ENCODE measurements at places on chromosomes 4 and X.

GRCh38 chrX:107849747-107850421 lies 24.2 kb downstream of the MID2 start:
- no peak overlapping the region for H3K4me3 ChIP-seq
- H3K27ac ChIP-seq, result no peak overlapping the region
- H3K36me3 ChIP-seq, result no peaks in the 10 kb centered on the region
- H3K27me3 ChIP-seq, result no peaks in the 10 kb centered on the region

- H3K36me3 ChIP-seq, result no peaks in the 10 kb centered on the region
- peaks cover 35% of the 10 kb centered on the region for H3K4me1 ChIP-seq
- H3K27ac ChIP-seq, result peak overlapping the region; percentile 58
- no peak overlapping the region for H3K4me3 ChIP-seq
- DNase-seq, result peak; percentile 31
Observed at GRCh38 chr4:113899271-113900070, 80.0 kb downstream of the ARSJ start.

GRCh38 chrX:84165711-84166110 lies 22.3 kb downstream of the RPS6KA6 start:
- DNase-seq, result no peak
- H3K4me1 ChIP-seq, result no peaks in the 10 kb centered on the region
- no peak overlapping the region for H3K27ac ChIP-seq
- H3K36me3 ChIP-seq, result no peaks in the 10 kb centered on the region

DNA sequence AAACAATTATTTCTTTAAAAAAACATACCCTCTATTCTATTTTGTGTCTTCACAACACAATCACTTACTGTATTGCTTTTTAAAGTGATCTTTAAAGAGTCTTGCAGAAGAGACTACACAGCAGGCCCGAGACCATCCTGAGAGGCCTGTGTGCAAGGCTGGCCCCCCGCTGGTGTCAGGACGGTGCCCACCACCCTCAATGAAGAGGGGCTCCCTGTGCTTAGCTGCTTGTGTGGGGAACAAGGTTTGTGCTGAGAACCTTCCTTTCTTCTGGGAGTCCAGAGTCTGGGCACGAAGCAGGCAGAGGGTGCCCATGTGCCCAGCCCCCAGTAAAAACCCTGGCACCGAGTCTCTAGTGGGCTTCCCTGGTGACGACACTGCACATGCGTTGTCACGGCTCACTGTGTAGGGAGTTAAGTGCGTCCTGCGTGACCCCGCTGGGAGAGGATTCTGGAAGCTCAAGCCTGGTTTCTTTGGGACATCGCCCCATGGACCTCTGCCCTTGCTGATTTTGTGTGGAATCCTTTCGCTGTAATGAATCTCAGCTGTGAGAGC lies 22.0 kb downstream of the RGS12 start:
- no peak overlapping the region for H3K4me3 ChIP-seq
- H3K27ac ChIP-seq, result no peak overlapping the region
- no peak for DNase-seq
- H3K36me3 ChIP-seq, result no peaks in the 10 kb centered on the region
- no peaks in the 10 kb centered on the region for H3K27me3 ChIP-seq
- H3K4me1 ChIP-seq, result no peaks in the 10 kb centered on the region

DNA sequence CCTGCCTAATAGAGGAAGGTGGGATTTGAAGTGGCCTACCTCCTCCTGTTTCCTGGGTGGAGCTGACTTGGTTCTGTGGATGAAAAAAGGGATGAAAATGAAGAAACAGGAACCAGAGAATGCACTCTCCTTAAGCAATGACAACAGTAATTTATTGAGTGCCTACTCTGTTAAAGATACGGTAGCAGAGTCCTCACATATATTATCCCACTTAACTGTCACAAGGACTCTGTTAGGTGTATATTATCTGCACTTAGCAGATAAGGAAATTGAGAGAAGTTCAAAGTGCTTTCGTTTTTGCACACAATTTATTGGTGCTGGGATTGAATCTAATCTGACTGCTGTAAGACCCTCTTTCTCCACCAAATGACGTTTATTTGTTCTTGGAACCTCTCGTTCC lies 301.2 kb downstream of the PACRGL start:
- no peaks in the 10 kb centered on the region for H3K36me3 ChIP-seq
- no peak overlapping the region for H3K4me3 ChIP-seq
- H3K27me3 ChIP-seq, result no peaks in the 10 kb centered on the region
- no peak for DNase-seq
- H3K4me1 ChIP-seq, result peaks cover 4% of the 10 kb centered on the region
- no peak overlapping the region for H3K27ac ChIP-seq

DNA sequence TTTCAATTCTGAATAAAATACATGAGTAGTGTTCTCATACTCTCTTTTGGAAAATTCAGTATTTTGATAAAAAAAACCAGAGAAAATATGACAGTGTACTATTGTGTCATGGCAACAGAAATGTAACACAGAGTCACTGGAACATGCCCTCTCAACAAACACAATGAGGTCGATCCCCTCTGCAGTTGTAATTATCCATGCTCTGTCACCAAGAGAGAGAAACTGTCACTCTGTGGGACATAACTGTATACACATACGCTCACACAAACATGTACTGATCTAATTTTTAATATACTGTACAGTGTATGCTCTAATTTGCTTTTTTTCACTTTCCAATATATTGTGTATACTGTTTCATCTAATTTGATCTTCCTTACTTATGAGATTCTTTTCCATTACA lies 1136.8 kb upstream of the TENM3 start:
- no peak overlapping the region for H3K27ac ChIP-seq
- H3K36me3 ChIP-seq, result no peaks in the 10 kb centered on the region
- H3K4me3 ChIP-seq, result no peak overlapping the region
- no peaks in the 10 kb centered on the region for H3K27me3 ChIP-seq

- H3K27ac ChIP-seq, result no peak overlapping the region
- no peak overlapping the region for H3K4me3 ChIP-seq
- no peaks in the 10 kb centered on the region for H3K4me1 ChIP-seq
- H3K36me3 ChIP-seq, result peaks cover 26% of the 10 kb centered on the region
Observed at GRCh38 chrX:16739574-16739973, 20.2 kb downstream of the SYAP1 start.

GRCh38 chr4:153916273-153916755 lies 127.4 kb upstream of the SFRP2 start:
- H3K36me3 ChIP-seq, result no peaks in the 10 kb centered on the region
- peaks cover 6% of the 10 kb centered on the region for H3K4me1 ChIP-seq
- DNase-seq, result no peak
- H3K27me3 ChIP-seq, result peaks cover 12% of the 10 kb centered on the region

- no peaks in the 10 kb centered on the region for H3K27me3 ChIP-seq
- peaks cover 10% of the 10 kb centered on the region for H3K36me3 ChIP-seq
- peaks cover 53% of the 10 kb centered on the region for H3K4me1 ChIP-seq
- no peak for DNase-seq
- H3K27ac ChIP-seq, result no peak overlapping the region
- H3K4me3 ChIP-seq, result peak overlapping the region; percentile 60
Observed at GRCh38 chrX:40090961-40091360, 6.8 kb downstream of the BCOR start.

GRCh38 chr4:101956068-101956825 lies 165.7 kb downstream of the BANK1 start:
- no peaks in the 10 kb centered on the region for H3K36me3 ChIP-seq
- H3K27me3 ChIP-seq, result no peaks in the 10 kb centered on the region
- no peak overlapping the region for H3K4me3 ChIP-seq
- H3K27ac ChIP-seq, result no peak overlapping the region

DNA sequence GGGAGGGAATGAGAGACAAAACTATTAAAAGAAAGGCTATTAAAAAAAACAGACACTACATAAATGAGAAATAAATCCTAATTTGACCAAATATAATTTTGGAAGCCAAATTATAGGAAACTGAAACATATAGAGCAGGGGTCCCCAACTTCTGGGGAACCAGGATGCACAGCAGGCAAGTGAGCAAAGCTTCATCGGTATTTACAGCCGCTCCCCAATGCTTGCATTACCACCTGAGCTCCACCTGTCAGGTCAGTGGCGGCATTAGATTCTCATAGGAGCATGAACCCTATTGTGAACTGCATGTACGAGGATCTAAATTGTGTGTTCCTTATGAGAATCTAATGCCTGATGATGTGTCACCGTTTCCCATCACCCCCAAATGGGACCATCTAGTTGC lies 28.4 kb downstream of the ABCG2 start:
- no peak for DNase-seq
- H3K4me1 ChIP-seq, result no peaks in the 10 kb centered on the region
- H3K36me3 ChIP-seq, result no peaks in the 10 kb centered on the region
- H3K27ac ChIP-seq, result no peak overlapping the region

- peaks cover 2% of the 10 kb centered on the region for H3K27me3 ChIP-seq
- no peak overlapping the region for H3K4me3 ChIP-seq
- H3K27ac ChIP-seq, result no peak overlapping the region
- peak; percentile 52 for DNase-seq
- no peaks in the 10 kb centered on the region for H3K36me3 ChIP-seq
Observed at GRCh38 chrX:8743126-8743732, 11.3 kb upstream of the ANOS1 start.

DNA sequence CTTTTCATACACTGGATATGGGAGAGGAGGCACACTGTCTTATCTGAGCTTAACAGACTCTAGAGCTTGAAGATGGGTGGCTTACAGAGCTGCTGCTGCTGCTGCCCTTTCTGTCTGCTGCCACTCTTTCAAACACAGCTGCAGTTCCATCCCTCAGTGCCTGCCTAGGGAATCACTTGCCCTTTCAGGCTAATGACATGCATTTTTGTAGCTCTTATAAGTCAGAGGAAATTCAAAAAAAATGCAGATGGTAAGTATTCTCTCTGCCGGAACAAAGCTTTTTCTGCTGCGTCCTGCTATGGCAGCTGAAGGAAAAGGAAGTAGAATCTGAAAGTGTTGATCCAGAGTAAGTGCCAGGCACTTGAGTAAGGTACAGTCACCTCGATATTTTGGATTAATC lies 460.4 kb upstream of the DIAPH2 start:
- no peaks in the 10 kb centered on the region for H3K27me3 ChIP-seq
- DNase-seq, result no peak
- no peaks in the 10 kb centered on the region for H3K4me1 ChIP-seq
- H3K4me3 ChIP-seq, result no peak overlapping the region
- H3K36me3 ChIP-seq, result no peaks in the 10 kb centered on the region
